ENCODE measurements at places on chromosomes 12 and 14.

DNA sequence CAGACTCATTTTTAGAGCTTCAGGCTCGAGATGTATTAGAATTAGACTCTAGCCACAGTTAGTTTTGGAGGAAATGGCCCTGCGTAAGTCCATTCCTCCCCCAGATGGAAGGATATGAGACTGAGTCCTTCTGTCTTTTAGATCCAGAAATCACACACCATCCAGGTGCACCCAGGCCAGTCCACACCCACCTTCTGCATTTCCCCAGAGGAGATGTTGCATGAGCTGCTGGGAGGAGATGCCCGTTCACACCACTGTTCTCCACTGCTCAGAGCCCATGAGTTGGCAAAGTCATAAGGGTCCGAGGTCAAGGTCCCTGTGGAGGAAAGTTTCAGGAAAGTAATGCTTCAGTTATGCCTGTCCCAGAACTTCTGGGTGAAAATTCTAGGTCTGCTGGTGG, 29.2 kb downstream of the VWF start:
- no peak for DNase-seq

- no peak for DNase-seq
Measured at GRCh38 chr12:87952850-87953249, 76.4 kb downstream of the C12orf50 start.

DNA sequence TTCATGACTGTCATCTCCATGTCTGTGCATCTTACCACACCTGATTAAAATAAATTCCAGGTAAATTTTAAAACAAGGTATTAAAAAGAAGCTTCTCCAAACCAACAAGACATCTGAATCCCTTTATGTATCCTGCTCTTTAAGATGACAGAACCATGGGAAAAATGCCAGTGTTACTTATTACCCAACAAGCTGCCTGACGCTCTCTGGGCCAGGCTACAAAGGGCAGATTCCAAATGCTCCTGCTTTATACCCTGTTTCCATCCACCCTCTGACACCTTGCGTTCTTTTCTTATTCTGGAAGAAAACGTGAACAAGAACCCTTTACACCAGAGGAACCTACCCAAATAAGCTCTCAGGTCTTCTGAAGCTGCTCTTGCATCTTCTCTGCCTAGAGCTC, 70.7 kb downstream of the SLC8A3 start:
- DNase-seq, result no peak

- DNase-seq, result no peak
Measured at GRCh38 chr12:109331301-109331952, 16.3 kb upstream of the MYO1H start.

GRCh38 chr12:4240161-4240783, 33.3 kb upstream of the CCND2 start:
- no peak for DNase-seq

- DNase-seq, result no peak
Measured at GRCh38 chr12:61757831-61758505, 502.2 kb upstream of the USP15 start.

DNA sequence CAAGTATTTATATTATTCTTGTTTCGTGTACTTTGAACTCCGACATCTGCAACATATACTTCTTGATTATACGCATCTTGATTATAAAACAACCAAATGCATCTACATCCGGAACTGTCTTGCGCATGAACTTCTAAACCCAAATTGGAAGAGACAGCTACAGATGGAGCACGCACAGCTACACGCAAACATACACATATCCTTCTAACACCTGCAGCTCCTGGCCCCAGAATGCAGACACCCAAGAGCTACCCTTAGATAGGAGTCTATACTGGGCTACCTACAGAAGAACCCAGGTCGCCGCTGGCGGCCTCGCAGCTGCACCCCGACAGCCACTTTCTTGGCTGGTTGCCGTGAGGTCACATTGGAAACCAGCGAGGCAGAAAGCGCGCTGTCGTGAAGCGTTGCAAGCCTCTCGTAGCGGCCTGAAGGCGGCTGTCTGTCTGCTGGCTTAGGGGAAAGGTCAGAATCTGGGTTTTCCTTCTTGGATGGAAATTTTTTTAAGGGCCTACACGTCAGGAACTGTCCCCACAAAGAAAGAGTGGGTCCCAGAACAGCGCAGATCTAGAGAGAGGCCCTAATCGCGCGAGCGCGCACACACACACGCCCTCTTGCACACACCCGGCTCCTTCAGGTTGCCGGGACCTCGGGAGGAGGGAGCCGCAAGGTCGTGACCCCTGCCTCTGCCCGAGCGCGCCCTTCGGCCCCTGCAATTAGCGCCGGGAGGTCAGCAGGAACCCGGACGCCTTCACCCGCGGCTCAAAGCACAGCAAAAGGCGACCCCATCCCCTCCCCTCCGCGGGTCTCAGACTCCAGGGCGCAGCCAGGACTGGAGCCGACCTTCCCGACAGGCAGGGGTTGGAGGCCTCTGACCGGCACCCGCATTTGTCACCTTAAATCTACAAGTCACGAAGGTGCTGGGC, 17.0 kb downstream of the TBX3 start:
- DNase-seq, result no peak

- DNase-seq, result no peak
Measured at GRCh38 chr12:127570793-127571360, 696.1 kb upstream of the TMEM132C start.

DNA sequence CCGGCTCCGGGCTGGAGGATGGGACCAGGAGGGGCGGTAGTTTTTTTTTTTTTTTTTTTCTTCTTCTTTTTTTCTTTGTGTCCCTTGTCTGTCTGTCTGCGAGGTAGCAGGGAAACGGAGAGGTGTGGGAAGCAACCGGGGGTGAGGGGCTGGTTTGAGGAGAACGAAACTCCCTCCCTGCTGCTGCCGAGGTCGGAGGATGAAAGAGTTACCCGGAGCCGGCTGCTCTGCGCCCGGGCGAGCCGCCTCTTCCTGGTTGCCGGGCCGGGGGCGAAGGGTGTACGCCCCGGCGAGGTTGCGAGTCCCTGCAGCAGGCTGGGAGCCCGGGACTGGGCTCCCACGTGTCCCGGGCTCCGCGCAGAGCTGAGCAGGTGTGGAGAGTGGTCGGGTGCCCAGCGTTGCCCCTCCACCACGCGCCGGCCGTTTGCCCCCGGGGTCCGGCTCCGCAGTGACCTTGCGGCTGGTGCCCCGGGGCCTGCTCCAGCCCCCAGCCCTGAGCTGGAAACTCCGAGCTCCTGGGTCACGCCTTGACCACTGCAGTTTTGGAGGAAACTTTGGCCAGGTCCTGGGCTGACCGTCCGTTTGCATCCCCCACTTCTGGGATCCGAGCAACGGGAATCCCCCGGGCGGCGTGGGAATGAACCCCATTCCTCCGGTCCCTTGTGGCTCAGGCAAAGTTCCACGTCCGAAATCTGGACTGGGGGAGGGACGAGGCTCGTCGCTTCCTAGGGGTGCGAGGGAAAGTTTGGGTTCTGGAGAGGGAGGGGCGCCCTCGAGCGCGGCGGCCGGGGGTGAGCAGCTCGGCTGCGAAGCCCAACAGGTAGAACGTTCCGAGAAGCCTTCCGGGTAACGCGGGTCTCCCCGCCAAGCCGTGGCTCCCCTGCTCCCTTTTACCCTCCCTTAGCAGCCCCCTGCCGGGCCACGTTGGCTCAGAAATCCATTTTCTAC, 1.3 kb downstream of the CHST11 start:
- DNase-seq, result peak; percentile 42

- DNase-seq, result no peak
Measured at GRCh38 chr12:130712346-130713065, 3.6 kb downstream of the RIMBP2 start.

GRCh38 chr12:111093428-111094142, 173.2 kb upstream of the MYL2 start:
- DNase-seq, result no peak

DNA sequence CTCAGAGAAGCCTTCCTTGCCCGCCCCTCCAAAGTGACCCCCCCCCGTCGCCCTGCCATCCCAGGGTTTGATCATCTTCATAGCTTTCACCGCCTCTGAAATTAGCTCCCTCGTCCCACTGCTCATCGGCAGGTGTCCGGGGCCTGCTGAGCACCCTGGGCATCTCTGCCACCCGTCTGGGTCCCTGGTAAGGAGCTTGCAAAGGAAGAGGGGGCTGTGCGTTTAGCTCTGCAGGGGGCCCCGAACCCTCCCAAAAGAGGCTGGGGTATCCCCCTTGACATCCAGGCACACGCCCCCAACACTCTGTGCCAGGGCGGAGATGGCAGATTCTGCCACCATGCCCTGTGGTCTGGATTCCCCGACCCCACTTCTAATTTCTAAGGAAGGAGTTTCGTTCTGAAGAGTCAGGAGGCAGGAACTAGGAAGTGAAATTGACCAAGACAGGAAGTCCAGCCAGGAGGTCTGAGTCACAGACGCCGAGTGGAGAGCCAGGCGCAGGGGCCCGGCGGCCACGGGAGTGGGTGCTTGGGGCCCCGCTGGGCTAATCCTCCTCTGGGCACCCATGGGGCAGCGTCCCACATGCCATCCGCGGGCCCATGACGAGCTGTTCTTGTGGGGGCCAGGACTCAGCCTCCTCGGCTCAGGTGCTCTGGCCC, 95.7 kb downstream of the RFLNA start:
- DNase-seq, result no peak

DNA sequence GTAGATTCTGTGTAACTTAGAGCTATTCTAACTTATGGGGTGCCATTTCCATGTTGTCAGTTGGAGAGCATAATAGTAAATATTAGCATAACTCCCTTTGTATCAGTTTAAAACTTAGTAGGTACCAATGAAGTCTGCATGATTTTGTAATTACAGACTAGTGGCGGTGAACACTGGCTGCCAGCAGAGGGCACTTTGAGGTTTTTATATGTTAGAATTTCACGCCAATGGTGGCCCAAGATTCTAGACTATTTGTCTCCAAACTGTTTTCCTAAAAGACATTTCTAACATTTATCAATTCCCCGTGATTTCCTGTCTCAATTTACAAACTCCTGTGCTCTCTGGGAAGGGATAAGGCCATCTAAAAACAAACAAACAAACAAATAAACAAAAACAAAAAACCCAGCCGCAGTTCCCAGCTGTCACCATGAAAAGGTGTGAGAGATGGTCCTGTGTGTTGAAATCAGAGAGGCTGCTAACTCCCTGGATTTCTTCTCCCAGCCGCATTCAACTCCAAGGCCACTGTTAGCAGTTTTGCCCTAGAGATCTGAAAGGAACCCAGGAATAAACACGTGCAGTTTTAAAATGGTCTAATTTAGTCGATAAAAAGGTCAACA, 57.6 kb downstream of the BRMS1L start:
- DNase-seq, result no peak

DNA sequence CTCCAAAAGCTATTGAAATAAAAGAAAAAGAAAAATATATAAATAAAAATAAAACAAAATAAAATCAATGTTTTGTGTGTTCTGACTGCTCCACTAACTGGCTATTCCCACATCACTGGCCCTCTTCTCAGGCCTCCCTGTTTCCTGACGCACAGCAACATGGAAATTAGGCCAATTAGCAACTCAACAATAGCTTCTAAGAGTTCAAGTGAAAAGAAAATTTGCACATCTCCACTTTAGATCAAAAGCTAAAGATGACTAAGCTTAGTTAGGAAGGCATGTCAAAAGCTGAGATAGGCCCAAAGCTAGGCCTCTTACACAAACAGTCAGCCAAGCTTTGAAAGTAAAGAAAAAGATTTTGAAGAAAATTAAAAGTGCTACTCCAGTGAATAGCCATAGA, 200.8 kb downstream of the DUSP6 start:
- no peak for DNase-seq

- no peak for DNase-seq
Measured at GRCh38 chr12:94228488-94228907, 80.1 kb downstream of the PLXNC1 start.

DNA sequence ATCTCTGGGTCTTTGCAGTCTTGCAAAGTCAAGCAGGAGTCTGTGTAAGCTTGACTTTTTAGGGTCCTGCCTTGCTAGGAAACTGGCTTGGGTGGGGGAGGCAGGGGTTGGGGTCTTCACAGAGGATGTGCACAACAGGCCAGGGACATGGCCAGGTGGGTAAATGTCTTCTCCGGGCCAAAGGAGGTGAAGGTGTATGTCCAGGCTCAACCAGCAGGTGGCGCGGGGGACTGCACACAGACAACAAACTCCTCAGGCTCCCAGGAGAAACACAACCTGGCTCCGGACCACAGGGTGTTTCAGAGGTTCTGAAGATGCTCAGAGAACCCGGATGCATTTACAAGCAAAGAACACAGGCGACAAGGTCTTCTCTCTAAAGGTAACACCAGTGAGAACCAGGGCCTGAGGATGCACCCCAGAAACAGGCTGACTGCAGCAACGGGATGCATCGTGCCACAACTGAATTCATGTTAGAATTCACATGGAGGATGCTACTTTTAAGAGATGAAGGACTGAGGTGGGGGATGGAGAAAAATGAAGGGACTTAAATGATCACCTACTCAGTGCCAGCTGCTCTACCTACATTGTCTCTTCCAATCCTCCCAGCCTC, 56.0 kb downstream of the PLEKHG3 start:
- DNase-seq, result peak; percentile 61

- DNase-seq, result no peak
Measured at GRCh38 chr12:102379346-102380162, 100.8 kb downstream of the IGF1 start.

DNA sequence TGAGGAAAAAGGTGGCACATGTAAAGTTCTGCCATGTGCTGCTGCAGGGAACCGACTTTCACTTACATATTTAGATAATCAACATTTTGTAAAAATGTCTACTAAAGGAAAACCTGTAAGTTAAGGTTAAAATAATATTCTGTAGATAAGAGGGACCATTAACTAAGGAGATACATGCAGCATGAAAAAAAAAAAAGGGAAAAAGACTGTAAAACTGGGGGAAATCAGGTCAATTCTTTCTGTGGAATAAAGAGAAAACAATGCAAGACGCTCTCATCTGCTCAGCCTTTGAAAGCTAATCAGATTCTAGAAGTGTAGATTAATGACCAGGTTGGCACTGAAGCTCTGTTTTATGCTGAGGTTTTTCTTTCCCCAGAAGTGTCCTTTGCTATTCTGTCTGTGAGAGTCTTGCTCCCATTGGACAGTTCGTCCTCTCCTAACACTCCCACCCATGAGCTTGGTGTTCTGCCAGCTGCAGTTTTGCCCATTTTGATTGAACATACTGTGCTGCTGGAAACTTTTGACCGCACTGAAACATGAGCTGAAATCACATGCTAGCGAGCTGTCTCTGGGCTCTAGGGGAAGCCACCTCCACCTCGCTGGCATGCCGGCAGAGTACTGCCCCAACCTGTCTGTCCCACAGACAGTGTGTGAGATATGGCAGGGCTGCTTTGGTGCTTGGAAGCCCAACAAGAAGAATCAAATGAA, 39.7 kb downstream of the PPTC7 start:
- no peak for DNase-seq

DNA sequence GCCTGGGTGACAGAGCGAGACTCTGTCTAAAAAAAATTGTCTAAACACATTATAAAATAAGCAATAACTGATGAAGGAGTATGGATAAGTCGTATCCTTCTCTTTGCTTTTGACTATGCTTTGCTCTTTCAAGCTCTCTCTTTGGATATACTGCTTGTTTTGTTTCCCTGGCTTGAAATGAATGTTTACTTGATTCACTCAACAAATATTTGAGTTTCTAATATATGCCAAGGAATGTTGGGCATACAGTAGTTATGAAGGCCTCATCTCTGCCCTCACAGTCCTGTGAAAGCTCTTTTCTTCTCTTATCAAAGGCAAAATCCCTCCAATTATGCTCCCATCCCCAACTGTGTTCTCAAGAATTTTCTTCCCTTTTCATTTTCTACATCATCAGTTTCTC, 123.5 kb downstream of the PTPRR start:
- no peak for DNase-seq

- no peak for DNase-seq
Measured at GRCh38 chr12:68919581-68920239, 13.3 kb downstream of the CPM start.
